ENCODE measurements at places on chromosomes 3 and 15. TPM values are rescaled to one million over a fixed set of nuclear protein-coding genes. Genes with fewer than 3 reads are reported as not detected.

GRCh38 chr15:90009301-90010022 is 8.3 kb downstream of the ZNF710 start:
- no peak for DNase-seq

The SPESP1 gene
- 0.22 TPM for total RNA-seq

DNA sequence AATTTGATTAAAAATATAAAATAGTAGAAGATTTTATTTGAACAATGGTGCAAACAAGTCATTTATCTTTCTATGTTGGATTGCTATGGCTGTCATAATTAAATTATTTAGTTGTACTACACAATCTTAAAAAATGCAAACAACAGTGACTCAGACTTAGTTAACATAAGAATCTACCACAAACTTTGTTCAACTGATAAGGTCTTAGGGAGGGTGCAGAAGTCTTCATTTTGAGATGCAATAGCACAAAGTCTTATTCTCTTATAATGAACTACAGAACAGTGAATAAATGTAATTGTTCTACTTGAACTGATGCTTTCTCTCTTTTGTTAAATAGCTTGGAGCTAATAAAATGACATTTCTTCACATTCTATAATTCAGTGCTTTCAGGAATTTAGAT is 482.8 kb upstream of the NAALADL2 start:
- DNase-seq, result no peak

DNA sequence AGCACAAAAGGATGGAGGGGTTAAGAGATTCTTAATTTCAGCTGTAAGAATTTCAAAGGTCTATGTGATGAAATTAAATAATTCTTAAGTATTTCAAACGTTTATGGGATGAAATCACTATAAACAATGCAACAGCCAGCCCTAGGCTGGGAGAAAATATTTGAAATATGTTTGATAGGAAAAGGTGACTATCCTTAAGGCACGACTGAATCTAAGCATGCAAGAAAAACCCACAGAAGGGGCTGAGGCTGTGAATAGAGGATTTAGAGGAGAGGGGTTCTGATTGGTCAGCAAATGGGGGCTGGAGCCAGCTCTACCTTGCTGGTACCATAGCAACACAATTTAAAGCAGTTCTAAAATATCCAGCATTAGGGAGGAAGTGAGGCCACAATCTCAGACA is 220.8 kb upstream of the ATP10A start:
- no peak for DNase-seq

- no peak for DNase-seq
These were observed 89.5 kb downstream of the PTPRG start for GRCh38 chr3:61650719-61651410.

DNA sequence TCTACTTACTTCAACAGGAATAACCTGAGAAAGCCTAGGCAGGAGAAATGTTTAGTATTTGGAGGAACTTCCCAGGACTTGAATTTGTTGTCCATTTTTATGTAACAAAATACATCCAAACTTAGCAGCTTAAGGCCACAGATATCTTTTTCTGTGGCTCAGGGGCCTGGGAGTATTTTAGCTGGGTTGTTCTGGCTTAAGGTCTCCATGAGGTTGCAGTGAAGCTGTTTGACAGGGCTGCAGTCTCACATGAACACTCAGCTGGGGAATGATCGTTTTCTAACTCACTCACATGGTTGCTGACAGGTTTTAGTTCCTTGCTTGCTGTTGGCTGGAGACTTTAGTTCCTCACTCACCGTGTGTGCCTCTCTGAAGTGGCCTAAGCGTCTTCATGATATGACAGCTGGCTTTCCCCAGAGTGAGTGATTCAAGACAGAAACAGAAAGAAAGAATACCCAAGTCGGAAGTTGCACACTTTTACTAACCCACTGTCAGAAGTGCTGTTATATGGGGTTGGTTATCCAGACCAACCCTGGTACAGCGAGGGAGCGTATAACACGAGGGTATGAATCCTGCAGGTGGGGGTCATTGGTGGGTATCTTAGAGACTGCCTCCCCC is 229.7 kb upstream of the TBL1XR1 start:
- peak; percentile 13 for DNase-seq

DNA sequence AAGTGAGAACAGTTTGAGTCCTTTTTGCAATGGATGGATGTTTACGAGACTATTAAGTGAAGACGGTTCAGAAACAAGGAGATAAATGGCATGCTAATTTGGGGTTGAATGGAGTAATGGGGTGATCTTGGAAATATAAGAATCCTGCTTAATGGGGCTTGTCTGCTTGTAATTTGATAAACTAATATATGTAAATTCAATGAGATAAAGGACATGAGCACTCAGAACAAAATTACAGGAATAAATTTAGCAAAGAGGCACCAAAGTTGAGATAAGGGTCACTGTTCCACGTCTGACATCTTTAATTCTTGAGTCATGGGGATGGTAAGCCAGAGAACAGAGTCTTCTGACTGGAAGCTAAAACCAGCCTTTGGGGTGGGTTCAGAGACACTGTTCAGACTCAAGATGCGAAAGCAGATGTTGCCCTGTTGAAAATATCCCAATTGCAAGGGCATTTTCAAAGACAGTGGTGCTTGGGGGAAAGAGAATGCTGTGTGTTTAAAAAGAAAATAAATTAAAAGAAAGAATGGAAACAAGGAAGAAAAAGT is 67.8 kb upstream of the CHRNB4 start:
- DNase-seq, result no peak

The ISY1 gene
- total RNA-seq, result 101 TPM

The CAPN3 gene
- total RNA-seq, result 1.5 TPM

- peak; percentile 26 for DNase-seq
These were observed 35.2 kb upstream of the USP3 start for GRCh38 chr15:63469190-63469589.

DNA sequence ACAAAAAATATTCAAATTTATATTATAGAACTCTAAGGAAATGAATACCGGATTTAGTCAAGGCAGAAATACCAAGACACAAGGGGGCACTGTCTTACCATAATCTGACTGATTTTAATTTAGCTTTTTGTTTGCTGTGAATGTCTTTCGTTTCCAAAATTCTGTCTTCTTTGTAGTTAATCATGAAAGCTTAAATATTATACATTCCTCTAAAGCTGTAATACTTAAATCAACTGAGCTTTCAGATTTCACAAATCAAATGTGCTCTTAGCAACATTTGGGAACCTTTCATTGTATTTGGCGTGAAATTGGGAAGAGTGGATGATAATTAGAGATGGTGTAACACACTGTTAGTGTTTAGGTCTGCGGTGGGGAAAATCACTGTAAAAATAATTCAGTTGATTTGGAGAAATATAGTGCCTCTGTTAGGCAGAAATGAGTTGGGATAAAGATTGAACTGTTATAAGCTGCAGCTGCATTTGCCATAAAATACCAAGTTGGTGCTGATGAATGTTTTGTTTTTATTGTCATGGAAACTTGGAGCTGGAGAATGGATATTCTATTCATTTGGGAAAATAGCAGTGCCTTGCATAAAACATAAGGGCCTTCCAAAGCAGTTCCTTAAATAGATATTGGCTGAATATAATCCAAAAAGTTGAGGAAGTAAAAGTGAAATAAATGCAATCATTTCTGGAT is 228.2 kb downstream of the TCF12 start:
- DNase-seq, result no peak

The CLDN1 gene
- 0.66 TPM for total RNA-seq

DNA sequence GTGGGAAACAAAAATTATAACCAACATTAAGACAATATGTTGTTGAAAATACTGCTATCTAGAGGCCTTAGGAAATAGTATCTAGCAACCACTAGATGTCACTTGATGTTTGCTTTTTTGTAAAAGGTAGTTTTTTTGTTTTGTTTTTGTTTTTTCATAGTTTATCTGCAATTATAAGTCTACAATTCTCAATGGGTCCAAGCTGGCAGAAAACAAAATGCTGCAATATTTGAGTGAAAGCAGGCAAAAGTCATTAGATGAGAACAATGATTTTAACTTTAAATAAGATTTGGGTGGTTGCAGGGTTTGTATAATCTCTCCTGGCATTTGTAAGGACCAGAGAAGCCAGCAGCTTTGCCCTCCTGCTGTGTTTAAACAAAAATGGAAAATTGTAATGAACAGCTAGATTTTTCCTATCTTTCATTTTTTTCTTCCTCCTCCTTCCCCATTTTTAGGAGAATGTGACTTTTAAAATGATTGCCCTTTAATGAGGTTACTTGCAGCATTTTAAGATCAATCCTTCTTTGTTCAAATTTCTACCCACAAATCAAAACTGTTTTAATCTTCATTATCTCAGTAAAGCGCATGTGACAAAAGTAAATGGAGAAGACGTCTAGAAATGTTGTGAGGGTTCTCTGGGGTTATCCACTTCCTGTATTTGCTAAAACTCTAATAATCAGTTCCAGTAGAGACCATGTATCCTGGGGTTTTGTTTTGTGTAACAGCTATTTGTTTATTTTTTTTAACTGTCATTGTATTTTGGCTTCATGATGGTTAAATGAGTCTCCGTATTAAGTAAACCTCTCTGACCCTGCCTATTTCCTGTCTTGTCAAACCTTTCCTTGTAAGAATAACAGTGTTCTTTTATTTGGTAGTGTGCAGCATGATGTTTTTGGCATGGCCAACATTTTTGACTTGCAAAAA is 27.3 kb downstream of the DUT start:
- no peak for DNase-seq

The EXD1 gene
- not detected for total RNA-seq

DNA sequence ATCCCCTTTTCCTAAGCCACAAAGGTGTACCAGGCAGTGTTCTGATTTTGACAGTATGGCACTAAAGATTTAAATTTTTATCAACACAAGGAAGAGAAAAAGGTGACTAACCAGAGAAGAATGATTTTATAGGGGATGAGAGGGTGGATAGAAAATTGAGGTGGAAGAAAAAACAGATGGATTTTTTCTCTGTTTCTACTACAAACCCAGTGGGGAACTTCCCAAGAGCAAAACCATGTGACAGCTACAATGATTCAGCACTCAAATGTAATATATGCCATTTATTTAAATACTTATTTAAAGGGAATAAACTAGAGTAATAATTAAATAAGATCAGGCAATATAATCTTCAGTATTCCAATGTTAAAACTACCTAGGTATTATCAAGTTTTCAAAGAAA is 11.1 kb downstream of the DCUN1D1 start:
- DNase-seq, result no peak

The TMC3 gene
- not detected for total RNA-seq

The GUCA1C gene
- not detected for total RNA-seq

The CFAP100 gene
- not detected for total RNA-seq

The DHX30 gene
- total RNA-seq, result 167 TPM

GRCh38 chr3:158882445-158882844 is 80.6 kb downstream of the MFSD1 start:
- DNase-seq, result no peak

DNA sequence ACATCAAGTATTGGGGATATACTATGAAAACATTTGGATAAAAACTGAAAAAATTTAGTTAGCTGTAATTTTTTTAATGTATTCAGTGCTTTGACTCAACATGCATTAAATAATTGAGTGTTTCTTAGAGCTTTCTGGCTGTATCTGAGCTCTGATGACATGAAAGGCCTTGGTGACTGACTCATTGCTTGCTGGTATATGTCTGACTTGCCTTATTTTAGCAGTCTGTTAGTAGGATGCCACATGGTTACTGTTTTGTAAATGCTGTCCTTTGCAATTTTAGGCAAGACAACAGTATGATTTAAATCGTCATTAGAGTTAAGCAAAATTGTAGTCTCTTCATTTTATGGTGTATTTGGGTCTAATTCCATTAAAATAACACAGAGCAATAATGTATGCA is 199.2 kb downstream of the GHSR start:
- DNase-seq, result no peak

GRCh38 chr3:58383904-58384303 is 49.7 kb downstream of the PDHB start:
- DNase-seq, result no peak

GRCh38 chr15:58340176-58340575 is 91.6 kb upstream of the LIPC start:
- DNase-seq, result no peak

DNA sequence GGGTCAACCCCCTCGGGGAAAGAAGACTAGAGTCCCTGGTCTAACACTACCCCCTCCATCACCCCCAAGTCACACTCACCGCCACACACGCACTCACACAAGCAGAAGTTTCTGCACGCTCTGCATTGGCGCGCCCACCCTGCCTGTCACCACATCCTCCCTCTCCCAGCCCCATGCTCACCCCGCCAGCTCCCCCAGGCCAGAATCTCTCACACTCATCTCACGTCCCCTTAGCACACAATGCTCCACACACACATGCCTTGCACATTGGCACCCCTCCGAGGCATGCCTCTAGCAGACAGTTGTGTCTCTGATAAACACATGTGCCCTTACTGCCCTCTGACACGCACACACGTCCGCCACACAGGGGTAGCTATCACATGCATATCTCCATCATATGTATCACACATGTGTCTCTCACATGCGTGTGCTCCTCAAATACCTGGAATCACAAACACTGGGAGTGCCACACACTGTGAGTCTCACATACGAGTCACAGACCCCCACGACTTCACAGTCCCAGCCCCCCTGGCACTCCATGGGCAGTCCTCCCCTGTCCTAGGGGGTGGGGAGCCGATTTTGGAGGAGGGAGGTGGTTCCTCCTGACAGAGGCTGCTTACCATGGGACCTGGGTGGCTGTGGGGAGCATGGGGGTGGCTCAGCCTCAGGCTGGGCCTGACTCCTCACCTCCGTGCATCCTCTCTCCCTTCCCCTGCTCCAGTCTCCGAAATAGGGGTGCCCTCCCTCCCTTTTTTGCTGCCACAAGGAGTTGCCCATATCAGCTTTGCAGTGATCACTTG is 898 bp downstream of the FBLN2 start:
- no peak for DNase-seq

DNA sequence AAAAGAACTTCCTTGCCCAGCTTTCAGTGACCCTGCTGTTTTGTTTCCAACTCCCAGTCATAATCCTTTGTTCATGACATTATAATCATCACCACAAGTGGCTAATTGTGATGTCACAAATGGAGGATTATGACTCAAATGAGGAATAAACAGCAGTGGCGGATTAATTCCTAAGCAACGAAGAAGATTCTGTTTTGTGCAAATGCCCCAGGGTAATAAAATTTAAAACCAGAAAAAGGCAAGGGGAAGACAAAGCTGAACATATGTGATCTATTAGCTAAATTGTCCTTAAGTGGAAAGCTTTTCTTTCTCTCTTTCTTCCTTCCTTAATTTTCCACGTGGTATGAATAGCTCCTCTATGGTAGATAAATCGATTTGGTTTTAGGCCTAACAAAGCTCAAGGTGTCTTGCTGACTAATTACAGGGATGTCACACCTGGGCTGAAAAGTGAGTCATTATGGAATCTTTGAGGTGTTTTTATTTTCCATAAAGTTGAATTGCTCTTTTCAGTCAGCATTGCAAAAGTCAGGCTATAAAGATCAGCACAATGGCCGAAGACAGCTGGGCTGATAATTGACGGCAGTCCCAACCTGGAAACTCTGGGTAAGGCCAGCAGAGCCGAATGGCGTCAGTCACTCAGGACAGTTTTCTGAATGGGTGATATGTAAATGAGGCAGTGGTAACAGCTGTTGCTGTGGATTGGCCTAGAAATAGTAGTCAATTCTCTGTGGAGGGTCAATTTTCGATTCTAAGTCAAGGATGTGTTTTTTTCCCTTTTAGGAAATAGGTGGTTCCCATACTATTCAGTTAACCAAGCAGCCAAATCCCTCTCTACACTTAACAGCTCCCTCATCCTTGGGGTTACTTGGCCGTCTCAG is 121.5 kb downstream of the PTPRG start:
- no peak for DNase-seq
